Esophagus squamous epithelium (tissue), 5 donors: ENCODE measurements at places on chromosomes 6 and 20.

- DNase-seq, result no peak
Observed at GRCh38 chr6:20712011-20712410, 177.8 kb downstream of the CDKAL1 start.

DNA sequence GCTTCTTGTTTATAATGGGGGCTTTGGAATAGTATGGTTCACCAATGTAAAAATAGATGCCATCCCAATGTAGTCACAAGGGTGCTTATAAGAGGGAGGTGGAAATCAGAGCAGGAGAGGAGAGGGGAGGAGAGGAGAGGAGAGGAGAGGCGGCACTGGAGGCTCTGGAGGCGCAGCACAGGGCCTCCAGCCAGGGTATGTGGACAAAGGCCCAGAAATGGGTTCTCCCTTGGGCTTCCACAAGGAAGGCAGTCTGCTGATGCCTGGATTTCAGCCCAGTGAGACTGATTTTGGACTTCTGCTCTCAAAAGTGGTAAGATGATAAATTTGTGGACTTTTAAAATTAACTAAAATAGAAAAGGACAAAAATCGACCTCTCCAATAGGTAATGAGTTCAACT, 116.8 kb downstream of the RNASET2 start:
- DNase-seq, result no peak

GRCh38 chr6:150940941-150941340, 75.4 kb downstream of the MTHFD1L start:
- no peak for DNase-seq

- no peak for DNase-seq
Observed at GRCh38 chr20:32898729-32899128, 40.0 kb downstream of the EFCAB8 start.

GRCh38 chr20:15022921-15023320, 685.5 kb upstream of the FLRT3 start:
- no peak for DNase-seq

- DNase-seq, result no peak
Observed at GRCh38 chr6:101398716-101399615, 5.5 kb downstream of the GRIK2 start.

- no peak for DNase-seq
Observed at GRCh38 chr20:33061658-33062028, 7.9 kb downstream of the BPIFB3 start.

- DNase-seq, result no peak
Observed at GRCh38 chr6:78530208-78530607, 337.1 kb upstream of the IRAK1BP1 start.

- DNase-seq, result no peak
Observed at GRCh38 chr20:9440892-9441291, 73.5 kb upstream of the LAMP5 start.

GRCh38 chr20:13105864-13106457, 97.2 kb downstream of the SPTLC3 start:
- DNase-seq, result no peak

GRCh38 chr6:168559574-168560098, 118.7 kb downstream of the SMOC2 start:
- DNase-seq, result no peak

- DNase-seq, result no peak
Observed at GRCh38 chr6:46305833-46306232, 135.1 kb upstream of the ENPP5 start.

DNA sequence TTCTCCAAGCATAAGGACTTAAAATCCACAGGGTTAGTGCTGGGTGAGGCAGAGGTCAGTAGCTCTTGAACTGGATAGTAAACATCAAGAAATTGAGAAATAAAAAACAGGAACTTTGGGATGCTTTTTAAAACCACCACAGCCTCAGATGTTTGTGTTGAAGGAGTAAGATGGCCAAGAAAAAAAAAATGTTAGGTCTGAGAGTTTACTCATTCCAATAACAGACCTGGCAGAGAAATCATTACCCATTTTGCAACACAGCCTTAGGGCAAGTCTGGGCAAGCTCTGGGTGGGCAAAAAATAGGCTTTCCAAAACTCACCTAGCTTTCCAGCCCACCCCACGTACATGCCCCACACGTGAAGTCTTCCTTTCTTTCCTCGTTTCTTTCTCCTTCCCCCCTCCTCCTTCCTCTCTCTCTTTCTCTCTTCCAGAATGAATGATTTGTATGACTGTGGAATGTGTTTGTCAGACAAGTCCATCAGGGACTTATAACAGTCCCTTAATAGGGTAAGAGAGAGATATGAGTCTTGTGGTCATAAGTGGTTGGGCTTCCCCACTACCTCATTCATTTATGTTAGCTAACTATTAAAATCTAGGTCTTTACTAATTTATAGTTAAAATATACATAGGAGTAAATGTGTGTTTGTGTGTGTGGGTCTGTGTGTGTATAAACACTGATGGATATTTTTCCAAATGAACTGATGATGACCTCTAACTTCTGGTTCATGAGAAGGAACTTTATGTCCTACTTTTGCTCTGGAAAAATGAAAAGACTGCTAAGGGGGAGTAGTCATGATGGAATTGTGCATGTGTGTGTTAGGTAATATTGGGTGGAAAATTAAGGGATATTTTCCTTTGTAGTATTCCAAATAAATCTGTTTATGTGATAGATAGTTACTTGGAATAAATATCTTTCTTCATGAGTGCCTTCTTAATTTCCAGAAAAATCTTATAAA, 18.0 kb upstream of the DSE start:
- DNase-seq, result no peak

- DNase-seq, result no peak
Observed at GRCh38 chr6:164078532-164079274, 664.2 kb downstream of the QKI start.

- DNase-seq, result no peak
Observed at GRCh38 chr6:40912158-40912946, 126.7 kb downstream of the UNC5CL start.

DNA sequence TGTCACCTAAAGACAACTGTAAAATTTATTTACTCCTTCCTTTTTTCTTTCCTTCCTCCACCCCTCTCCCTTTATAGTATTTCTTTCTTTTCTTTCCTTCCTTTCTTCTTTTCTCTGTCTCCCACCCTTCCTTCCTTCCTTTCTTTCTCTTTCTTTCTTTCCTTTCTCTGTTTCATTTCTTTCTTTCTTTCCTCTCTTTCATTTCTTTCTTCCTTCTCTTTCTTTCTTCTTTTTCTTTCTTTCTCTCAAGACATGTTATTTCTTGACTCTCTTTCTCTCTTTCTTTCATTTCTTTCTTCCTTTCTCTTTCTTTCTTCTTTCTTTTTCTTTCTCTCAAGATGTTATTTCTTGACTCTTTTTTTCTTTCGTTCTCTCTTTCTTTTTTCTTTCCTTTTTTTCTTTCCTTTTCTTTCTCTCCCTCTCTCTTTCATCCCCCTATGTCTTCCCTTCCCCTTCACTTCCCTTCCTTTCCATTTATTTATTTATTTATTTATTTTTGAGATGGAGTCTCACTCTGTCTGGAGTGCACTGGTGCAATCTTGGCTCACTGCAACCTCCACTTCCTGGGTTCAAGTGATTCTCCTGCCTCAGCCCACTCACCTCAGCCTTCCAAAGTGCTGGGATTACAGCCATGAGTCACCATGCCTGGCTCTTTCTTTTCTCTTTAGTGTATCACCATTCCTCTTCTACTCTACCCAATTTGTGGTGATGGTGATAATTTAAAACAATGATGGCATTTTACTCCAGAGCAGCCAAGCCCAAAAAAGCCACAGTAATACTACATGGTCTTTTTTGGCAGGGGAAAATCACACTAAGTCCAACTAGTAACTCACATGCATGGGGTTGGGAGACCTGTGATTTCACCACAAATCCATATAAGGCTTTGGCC, 188.2 kb downstream of the ADGRG6 start:
- no peak for DNase-seq

- DNase-seq, result no peak
Observed at GRCh38 chr6:73857341-73857890, 161.4 kb downstream of the CD109 start.

GRCh38 chr6:122007339-122007738, 392.1 kb upstream of the HSF2 start:
- no peak for DNase-seq

GRCh38 chr20:62065674-62066338, at the start of gene TAF4:
Gene TAF4, minus strand, starts transcription at chr20:62065881. Its CDS starts 71 bp downstream, at chr20:62065810.
- DNase-seq, result no peak

- no peak for DNase-seq
Observed at GRCh38 chr6:125867483-125867942, 76.8 kb downstream of the NCOA7 start.

- no peak for DNase-seq
Observed at GRCh38 chr6:24520929-24521546, 26.3 kb downstream of the ALDH5A1 start.

GRCh38 chr20:967796-968742, 34.0 kb downstream of the RSPO4 start:
- no peak for DNase-seq

- no peak for DNase-seq
Observed at GRCh38 chr6:63346217-63346835, 26.5 kb upstream of the LGSN start.

- no peak for DNase-seq
Observed at GRCh38 chr6:33785778-33786177, 3.2 kb downstream of the LEMD2 start.

- DNase-seq, result no peak
Observed at GRCh38 chr6:119856136-119856535, 506.6 kb upstream of the MAN1A1 start.

DNA sequence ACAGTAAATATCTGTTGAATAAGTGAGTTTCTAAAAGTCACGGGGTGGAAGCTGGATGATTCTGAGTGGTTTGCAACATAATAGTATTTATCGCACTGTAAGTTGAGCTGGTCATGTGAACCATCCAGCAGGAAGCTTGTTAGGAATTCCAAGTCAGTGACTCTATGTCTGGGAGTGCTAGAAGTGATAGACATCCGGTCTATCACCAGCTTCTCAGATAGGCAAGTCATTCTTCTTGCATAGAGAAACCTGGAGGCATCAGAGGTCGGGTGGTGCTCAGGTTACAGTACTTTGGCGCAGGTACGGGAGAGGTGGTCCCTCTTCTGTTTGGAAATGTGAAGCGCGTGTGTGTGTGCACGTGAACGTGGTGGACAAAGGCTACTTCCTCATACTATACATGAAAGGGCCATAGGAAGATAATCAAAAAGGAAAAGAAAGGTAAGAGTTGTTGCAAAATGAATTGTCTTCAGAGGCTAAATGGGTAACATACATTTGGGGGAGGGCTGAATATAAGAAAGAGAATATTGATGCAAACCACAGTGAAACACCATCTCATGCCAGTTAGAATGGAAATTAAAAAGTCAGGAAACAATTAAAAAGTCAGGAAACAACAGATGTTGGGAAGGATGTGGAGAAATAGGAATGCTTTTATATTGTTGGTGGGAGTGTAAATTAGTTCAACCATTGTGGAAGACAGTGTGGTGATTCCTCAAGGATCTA, 299.3 kb upstream of the ZFP64 start:
- DNase-seq, result no peak

DNA sequence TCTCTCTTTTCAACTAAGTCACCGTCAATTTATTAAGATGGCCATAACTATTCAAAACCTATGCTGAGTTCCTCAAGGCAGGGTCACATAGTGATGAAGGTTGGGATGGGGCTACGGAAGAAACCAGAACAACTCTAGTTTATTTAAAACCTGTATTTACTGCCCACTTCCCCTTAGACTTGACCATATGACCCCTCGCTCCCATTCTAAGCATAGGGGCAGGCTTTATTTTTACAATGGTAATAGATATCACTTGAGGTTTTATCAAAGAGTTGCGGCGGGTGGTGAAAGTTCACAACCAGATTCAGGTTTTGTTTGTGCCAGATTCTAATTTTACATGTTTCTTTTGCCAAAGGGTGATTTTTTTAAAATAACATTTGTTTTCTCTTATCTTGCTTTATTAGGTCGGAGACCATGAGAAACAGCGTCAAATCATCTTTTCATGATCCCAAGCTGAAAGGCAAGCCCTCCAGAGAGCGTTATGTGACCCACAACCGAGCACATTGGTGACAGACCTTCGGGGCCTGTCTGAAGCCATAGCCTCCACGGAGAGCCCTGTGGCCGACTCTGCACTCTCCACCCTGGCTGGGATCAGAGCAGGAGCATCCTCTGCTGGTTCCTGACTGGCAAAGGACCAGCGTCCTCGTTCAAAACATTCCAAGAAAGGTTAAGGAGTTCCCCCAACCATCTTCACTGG, 5.5 kb downstream of the EDN1 start:
- DNase-seq, result no peak

GRCh38 chr6:84086056-84086455, 52.5 kb downstream of the MRAP2 start:
- no peak for DNase-seq

GRCh38 chr6:33642897-33643296, 21.8 kb downstream of the ITPR3 start:
- no peak for DNase-seq

DNA sequence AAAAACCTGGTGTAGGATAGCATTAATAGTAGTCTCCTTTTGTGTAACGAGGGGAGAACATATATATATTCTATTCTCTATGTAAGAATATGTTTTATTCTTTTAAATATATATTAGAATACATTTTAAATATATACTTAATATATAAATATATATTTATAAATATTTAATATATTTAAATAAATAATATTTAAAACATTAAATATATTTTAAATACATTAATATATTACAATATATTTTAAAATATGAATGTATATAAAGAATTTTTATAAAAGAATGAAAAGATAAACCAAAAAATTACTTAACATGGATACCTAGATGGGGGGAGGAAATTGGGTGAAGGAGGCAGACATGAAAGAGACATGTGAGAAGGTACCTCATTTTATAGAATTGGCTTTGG, 53.0 kb upstream of the ZNF831 start:
- no peak for DNase-seq

DNA sequence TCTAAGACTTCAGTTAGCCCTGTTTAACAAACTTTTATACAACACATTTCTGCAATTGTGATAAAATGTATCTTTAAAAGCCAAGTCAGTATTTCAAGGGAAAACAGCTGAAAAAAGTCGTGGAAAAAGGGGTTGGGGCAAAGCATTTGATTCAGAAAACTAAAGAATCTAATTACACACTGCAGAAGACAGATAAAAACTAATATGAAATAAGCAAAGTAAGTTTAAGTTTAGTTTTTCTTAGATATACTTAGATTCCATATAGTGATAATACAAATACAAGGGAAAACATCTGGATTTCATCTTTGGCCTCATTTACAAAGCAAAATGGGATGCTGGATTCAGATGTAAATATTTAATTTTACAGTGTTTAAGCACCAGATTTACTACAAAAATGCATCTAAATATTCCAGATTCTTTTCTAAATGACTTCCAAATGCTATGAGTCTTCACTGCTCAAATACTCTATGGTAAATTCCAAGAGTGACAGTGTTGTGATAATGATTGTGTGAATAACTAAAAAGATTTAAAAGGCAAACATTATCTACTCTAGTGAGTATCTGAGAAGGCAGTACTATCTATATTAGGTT, 1.5 kb upstream of the ADNP start:
- no peak for DNase-seq
